Stimulated activated CD8-positive, alpha-beta memory T cell treated with anti-CD3 and anti-CD28 coated beads, Interleukin-12 subunit alpha, Interleukin-12 subunit beta, amount 100 ng/mL, for 4 hours (primary cell): ENCODE measurements at places on chromosomes 12 and 14.

DNA sequence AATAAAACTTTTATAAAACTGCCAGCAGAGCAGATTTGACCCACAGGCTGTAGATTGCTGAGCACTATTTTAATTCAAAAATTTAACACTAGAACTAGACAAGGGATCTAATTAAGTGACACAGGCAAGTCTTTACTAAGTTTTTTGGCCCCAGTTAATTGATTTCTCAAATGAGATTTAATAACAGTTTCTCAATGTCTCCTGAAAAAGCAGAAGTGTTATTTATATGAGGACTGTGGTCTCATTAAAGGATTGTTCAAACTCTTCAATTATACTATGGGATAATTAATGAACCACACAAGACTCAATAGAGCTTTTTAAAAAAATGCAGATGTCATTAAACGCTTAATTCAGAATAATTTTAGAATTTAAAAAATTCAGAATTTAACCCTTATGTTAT, 1.9 kb downstream of the HEATR5A start:
- no peak for DNase-seq

DNA sequence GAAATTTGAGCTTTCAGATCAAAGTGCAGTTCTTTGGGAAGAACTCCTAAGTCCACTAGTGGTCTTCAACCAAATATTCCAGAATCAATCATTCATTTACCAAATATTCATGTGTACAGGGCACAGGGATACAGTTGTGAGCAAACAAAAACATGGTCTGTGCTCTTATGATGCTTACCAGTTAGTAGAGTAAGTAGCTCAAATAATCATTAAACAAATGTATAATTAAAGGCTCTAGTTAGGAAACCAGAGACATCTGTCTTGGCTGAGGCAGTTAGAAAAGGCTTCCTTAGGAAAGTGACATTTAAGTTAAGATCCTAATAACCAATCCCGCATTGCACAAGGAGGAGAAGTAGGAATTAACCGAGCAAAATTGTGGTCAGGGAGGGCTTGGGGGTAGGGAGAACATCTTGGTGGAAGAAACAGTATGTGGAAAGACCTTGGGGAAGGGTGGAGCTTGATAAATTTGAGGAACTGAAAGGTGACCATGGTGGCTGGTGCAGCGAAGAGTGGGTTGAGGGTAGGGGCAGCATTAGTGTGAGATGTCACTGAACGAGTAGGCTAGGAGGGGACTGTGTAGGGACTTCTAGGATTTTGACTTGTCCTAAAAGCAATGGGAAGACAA, 40.0 kb downstream of the PEBP1 start:
- DNase-seq = no peak

DNA sequence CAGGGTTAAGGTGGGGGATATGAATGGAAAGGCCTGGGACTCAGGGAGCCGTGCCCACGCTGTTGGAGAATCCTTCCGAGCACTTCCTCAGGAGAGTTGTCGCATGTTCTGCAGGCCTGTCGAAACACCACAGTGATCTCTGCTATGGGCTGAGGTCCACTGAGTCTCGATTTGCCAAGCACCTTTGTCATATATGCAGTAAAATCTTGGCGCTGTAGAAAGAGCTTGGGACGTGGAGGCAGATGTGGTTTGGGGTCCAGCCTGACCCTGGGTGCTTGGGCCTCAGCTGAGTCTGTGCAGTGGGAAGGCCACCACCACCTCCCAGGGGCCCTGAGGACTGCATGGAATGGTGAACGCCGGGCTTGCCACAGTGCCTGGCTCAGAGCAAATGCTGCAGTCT, 32.9 kb downstream of the C14orf132 start:
- DNase-seq = no peak

- DNase-seq = no peak
These were observed 106.5 kb downstream of the CEP83 start for GRCh38 chr12:94353130-94353529.

DNA sequence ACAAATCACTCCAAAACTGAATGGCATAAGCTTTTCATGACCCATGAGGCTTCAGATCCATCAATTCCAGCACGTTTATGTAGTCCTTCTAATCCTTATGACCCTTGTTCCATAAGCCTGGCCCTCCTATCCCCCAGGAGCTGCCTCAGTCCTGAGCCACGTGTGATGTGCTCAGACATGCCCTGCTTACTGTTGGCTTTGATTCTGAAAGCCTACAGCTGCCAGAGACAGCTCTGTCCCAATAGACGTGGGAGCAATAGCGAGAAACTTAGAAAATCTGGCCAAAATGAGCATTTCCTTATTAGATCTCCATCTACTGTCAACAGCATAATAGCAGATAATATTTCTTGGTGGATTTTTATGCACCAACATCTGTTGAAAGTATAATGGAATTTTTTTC, 33.2 kb downstream of the DUSP6 start:
- no peak for DNase-seq

DNA sequence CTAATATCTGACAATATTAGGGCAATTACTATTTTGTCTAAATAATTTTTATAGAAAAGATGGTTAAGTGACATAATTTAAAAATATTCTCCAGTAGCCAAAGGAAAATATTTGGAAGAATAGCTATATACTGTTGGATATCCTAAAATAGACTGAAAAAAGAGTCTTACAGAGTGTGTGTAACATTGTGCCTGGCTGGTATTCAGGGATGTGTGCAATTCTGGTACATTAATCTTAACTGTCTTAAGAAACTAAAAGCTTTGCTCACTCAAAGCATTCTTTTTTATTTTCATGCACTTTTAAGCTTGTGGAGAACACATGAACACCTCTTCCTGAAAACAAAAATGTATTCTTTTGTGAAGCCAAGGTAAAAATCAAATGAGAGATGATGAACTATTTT, 10.1 kb upstream of the NR2C1 start:
- no peak for DNase-seq

DNA sequence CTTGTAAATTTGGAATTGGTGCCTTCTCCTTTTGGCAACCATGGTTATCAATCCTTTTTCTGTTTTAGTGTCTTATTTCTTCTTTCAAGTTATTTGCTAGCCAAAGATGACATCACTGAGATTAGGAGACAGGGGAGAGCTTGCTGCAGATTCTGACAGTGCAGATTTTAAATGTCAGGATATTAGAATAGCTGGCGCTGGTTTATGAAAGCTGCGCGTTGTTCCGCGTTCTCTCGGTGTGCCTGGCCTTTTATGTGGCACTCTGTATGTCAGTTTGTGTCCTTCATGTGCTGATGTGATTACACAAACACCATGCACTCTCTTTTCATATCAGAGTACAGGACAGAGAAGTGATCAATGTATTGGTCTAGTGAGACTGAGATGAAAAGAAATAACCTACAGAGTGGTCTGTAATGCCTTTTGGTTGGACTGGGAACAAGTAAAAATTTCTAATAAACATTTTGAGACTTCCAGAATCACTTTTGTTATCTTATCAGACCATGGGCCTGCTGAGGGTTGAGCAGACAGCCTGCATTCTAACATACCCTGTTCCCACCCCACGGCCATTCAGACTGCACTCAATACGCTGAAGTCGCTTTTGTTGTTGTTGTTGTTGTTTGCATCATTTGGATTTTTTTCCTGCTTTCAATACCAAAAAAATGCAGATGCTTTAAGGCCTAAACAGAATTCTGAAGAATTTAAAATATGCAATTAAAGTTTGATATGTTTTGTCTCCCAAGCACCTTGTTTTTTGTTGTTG, 49.7 kb upstream of the TRAF3 start:
- DNase-seq = no peak

DNA sequence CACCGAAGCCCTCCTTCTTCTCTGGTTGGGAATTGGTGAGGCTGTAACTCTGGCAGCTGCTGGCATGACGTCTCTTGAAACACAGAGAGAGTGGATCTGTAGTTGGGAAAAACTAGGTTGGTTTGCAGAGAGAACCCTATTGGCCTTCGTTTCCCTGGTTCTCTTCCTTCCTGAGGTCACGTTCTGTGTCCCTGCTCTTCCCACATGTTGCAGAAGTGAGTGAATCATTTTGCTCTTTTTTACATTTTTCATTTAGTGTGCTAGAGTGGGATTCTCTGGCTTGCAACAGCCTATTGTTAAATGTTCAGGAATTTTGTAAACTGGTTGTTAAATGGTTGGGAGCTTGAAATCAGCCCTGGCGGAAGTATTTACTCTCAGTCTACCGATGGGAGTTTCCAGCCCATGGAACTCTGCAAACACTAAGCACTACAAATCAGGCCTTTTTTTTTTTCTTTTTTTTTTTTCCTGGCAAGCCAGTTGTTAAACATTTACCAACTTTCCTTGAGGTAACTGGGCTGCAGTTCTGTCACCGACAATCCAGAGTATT, 26.8 kb upstream of the CKAP4 start:
- DNase-seq = no peak

GRCh38 chr12:26080911-26081310, 43.9 kb downstream of the BHLHE41 start:
- no peak for DNase-seq

DNA sequence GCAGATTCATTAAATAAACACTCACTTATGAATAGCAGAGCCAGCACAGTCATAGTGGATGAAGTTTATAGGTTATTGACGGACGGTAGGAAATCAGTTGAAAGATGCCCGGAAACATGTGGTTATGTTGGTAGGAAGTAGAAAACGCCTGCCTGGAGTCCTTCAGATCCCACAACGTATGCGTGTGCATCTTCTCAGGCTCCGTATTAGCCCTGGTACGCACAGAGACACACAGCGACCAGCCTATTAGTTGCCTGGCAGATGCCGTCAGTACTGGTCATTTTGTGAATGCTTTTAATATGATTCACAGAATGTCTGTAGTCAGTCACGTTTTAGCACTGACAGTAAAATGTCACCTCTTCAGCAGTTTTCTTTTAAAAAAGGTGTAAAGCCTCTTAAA, 196.4 kb downstream of the RGS6 start:
- no peak for DNase-seq

DNA sequence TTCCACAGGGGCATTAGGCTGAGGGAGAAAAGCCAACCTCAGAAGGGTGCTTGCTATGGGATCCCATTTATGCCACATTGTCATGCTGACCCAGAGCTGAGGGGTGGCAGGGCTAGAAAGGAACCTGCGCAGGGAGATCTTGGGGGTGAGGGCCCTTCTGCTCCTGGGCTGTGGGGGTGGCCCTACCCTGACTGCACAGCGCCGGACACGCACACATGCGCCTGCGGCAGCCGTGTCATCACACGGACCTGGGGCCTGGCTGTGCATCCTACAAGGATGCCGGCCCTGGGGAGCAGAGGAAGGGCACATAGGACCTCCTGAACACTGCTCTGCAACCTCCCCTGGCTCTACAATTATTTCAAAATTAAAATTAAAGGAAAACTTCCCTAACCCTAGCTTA, 6.9 kb downstream of the CDCA4 start:
- no peak for DNase-seq

- DNase-seq = no peak
These were observed 29.3 kb downstream of the GRIN2B start for GRCh38 chr12:13952096-13952495.

DNA sequence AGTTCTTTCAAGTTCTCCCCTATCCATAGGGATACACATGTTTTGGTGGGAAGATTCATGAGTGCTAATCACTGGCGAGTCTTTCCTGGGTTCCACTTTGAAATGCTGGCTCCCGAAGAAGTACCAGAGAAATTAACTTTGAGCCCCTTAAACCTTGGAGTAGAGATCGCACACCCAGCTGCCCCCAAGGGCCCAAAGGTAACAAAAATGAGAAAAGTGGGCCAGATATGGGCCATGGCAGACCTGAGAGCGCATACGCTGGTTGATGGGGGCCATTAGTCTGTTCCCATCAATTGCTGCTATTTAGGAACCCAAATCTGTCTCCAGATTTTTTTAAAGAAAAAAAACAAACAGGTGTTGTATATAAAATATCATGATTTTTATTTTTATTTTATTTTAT, 2.1 kb downstream of the GSTZ1 start:
- DNase-seq = no peak

DNA sequence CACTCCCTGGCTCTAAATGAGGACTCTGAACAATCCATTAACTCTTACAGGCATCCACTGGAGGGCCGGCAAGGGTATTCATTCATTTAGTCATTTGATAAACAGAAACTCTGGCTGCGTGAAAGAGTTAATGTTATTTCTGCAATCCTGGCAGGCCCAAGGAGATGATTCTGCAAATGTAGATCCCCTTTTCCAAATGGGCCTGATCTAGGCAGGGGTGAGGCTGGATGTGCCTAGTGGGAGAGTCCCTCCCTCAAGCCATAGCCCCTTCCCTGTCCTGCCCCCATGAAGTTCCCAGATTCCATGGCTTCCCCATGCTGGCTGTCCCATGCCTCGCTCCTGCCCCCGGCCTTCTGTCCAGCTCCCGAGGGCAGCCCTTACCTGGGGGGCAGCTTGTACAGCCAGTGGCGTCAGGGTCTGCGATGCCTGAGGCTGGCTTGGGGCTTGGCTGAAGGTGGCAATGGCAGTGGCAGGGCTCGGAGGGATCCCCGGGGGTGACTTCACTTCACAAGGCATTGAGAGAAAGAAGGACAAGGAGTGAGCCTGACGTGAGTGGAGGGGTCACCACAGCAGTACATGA, 18.4 kb downstream of the POU6F1 start:
- no peak for DNase-seq

DNA sequence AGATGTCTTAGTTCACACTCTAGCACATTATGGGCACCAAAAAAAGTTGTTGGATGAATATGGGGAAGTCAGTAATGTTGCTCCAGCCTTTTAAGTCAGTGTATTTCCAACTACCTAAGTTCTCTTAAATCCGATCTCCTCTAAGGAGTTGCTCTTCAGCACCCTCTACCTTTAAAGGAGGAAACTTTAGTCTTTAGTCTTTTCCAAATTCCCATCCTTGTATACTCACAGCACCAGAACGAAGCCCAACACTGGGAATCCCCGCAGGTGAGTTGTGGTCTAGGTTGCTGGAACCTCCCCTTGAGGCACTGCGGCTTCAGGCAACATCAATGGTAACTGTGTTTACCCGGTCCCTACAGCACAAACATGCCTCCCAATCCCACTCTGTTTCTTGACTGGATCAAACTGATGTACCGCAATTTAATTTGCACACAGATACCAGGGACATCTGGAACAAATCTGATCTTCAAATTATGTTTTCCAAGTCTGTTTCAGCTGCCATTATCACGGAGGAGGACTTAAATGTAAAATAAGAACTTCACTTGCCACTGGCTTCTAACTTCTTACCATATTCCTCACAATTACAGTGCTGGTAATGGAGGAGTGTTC, 179.0 kb downstream of the FOXN3 start:
- DNase-seq = no peak

- no peak for DNase-seq
These were observed 17.3 kb upstream of the STAC3 start for GRCh38 chr12:57268264-57268663.

GRCh38 chr14:88463318-88463717, 77.9 kb downstream of the SPATA7 start:
- DNase-seq = no peak

DNA sequence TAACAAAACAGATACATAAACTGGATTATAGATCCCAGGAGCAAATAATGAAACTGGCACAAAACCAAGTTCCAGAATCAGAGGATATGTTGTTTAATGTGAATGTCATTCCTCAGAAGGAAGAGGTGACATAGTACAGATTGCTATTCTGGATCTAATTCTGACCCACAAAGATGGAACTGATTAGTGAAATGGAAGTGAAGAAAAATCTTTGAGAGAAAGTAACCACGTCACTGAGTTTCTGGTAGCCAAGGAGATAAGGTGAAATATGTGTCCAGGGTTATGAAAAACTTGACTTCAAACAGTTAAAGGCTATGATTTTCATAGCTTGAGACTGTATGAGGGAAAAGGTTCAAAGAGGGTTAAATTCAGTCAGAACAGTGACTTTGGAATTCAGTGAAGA, 8.3 kb downstream of the OR10AD1 start:
- no peak for DNase-seq
